ENCODE measurements at places on chromosomes 2 and 18. TPM values are rescaled to one million over a fixed set of nuclear protein-coding genes. Genes with fewer than 3 reads are reported as not detected.

NEB gene
- 32.5 TPM for total RNA-seq

DNA sequence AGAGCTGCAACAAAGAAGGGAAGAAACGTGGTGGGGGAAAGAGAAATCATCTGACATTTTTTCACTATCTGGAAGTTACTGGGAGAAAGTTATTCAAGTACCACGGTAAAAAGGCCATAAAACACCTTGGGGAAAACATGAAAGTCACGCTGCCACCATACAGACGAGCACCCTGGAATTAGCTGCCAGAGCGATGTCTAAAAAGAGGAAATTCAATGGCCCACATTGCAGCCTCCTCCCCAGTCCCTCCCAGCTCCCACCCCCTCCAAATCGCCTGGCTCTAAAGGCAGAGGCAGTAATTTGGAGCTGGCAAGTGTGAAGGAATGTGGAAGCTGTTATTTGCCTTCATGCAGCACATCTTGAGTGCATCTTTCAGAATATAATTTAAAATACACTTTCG is 192.0 kb downstream of the ALK start:
- no peak overlapping the region for H3K4me3 ChIP-seq
- DNase-seq: no peak
- H3K27ac ChIP-seq: no peak overlapping the region
- no peaks in the 10 kb centered on the region for H3K27me3 ChIP-seq

PFN4 gene
- not detected for total RNA-seq

LTBP1 gene
- 28.2 TPM for total RNA-seq

DNA sequence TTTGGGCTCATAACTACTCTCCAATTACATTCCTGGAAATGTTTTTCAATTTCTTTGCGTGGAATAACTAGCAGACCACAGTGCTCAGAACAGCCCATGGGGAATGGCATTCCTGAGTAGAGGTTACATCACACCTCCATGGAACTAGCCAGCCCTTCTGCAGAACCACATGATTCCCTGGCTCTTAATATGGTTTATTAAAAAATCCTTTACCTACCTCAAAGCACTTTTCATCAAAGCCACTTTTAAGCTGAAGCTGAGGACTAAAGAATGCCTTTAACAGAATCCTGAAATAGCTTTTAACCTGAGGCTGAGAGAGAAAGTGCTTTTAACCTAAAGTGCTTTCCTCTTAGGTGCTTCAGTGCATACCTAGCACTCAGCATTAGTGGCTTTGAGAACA is 376.3 kb downstream of the ARHGAP15 start:
- no peak for DNase-seq
- H3K36me3 ChIP-seq: no peaks in the 10 kb centered on the region
- no peaks in the 10 kb centered on the region for H3K27me3 ChIP-seq
- H3K4me3 ChIP-seq: no peak overlapping the region
- no peaks in the 10 kb centered on the region for H3K4me1 ChIP-seq

DNA sequence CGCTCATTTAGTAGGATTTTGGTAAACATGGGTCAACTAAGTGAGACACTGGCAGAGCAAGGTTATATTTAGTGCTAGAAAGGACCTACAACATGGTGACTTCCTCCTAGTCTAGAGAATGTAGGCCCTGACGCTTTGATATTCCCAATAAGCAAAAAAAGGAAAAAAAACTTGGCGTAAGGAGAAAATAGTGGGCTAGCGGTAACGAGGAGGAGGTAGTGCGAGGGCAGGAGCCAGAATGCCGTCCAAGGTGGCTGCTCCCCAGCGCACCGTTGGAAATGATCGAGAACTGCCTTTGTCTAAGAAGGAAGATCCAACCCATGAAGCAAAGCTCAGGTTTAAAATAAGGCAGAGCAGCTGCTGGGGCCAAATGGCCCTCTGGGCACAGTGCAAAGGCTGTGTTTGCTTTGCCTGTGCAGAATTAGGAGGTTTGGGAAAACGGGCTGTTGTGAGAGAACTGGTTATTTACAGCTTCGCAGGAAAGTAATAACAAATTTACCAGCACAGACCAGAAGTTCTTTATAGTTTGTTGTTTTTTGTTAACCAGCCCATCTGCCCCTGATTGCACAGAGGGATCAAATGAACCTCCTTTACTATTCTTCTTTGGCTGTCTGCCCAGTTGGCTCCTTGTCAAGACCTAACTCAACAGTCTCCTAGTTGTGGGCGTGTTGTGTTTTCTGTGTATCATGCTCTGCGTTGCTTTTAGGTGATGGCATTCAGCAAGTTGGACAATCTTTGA is 86.6 kb downstream of the ITGB1BP1 start:
- no peaks in the 10 kb centered on the region for H3K27me3 ChIP-seq
- DNase-seq: peak; percentile 31
- no peaks in the 10 kb centered on the region for H3K4me1 ChIP-seq
- H3K27ac ChIP-seq: no peak overlapping the region

- no peak overlapping the region for H3K27ac ChIP-seq
- H3K4me1 ChIP-seq: no peaks in the 10 kb centered on the region
- DNase-seq: no peak
- H3K27me3 ChIP-seq: no peaks in the 10 kb centered on the region
Measured at GRCh38 chr2:15133461-15133860, 427.7 kb downstream of the NBAS start.

CD8B2 gene
- total RNA-seq: not detected

- no peak for DNase-seq
- H3K27ac ChIP-seq: no peak overlapping the region
- H3K4me3 ChIP-seq: no peak overlapping the region
- H3K4me1 ChIP-seq: no peaks in the 10 kb centered on the region
- no peaks in the 10 kb centered on the region for H3K27me3 ChIP-seq
Measured at GRCh38 chr18:70554854-70555445, 266.1 kb downstream of the SOCS6 start.

STK16 gene
- total RNA-seq: 19.2 TPM

DNA sequence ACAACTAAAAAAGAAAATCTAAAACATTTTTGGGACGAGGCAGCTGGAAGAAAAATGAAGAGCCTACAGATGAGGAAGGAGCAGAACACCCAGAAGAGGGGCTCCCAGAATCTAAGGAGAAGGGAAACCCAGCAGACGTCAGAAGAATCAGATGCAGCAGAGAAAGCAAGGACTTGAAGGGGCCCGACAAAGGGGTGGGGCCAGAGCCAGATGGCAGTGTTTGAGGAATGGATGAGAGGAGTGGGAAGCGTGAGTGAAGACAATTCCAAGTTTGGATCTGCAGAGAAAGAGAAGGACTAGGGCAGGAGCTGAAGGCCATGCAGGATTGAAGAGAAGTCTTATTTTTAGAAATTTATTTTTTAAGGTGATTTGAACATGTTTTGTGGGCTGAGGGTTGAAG is 19.3 kb downstream of the PTMA start:
- no peaks in the 10 kb centered on the region for H3K4me1 ChIP-seq
- H3K36me3 ChIP-seq: no peaks in the 10 kb centered on the region
- no peak overlapping the region for H3K27ac ChIP-seq
- no peak for DNase-seq
- H3K27me3 ChIP-seq: no peaks in the 10 kb centered on the region

CAPN14 gene
- total RNA-seq: 0.11 TPM

- H3K36me3 ChIP-seq: no peaks in the 10 kb centered on the region
- no peak overlapping the region for H3K4me3 ChIP-seq
- no peak overlapping the region for H3K27ac ChIP-seq
- H3K4me1 ChIP-seq: no peaks in the 10 kb centered on the region
Measured at GRCh38 chr2:208999911-209000310, 423.9 kb upstream of the MAP2 start.

GRCh38 chr2:233487748-233488345 is 78.7 kb downstream of the USP40 start:
- H3K27me3 ChIP-seq: no peaks in the 10 kb centered on the region
- no peak overlapping the region for H3K4me3 ChIP-seq
- H3K36me3 ChIP-seq: peaks cover 59% of the 10 kb centered on the region
- peaks cover 21% of the 10 kb centered on the region for H3K4me1 ChIP-seq
- no peak overlapping the region for H3K27ac ChIP-seq

GRCh38 chr18:76453932-76454331 is 41.1 kb downstream of the ZNF516 start:
- DNase-seq: no peak
- no peak overlapping the region for H3K4me3 ChIP-seq
- no peak overlapping the region for H3K27ac ChIP-seq
- peaks cover 57% of the 10 kb centered on the region for H3K4me1 ChIP-seq
- no peaks in the 10 kb centered on the region for H3K36me3 ChIP-seq
- no peaks in the 10 kb centered on the region for H3K27me3 ChIP-seq

RASGRP3 gene
- 3.3 TPM for total RNA-seq

- H3K4me3 ChIP-seq: no peak overlapping the region
- H3K27ac ChIP-seq: no peak overlapping the region
- no peak for DNase-seq
Measured at GRCh38 chr2:97546711-97547110, 43.0 kb downstream of the ANKRD36B start.

BCL11A gene
- total RNA-seq: 3.9 TPM

GRCh38 chr2:231655488-231655887 is 52.8 kb upstream of the PTMA start:
- no peaks in the 10 kb centered on the region for H3K4me1 ChIP-seq
- H3K27ac ChIP-seq: no peak overlapping the region
- H3K36me3 ChIP-seq: no peaks in the 10 kb centered on the region

DNA sequence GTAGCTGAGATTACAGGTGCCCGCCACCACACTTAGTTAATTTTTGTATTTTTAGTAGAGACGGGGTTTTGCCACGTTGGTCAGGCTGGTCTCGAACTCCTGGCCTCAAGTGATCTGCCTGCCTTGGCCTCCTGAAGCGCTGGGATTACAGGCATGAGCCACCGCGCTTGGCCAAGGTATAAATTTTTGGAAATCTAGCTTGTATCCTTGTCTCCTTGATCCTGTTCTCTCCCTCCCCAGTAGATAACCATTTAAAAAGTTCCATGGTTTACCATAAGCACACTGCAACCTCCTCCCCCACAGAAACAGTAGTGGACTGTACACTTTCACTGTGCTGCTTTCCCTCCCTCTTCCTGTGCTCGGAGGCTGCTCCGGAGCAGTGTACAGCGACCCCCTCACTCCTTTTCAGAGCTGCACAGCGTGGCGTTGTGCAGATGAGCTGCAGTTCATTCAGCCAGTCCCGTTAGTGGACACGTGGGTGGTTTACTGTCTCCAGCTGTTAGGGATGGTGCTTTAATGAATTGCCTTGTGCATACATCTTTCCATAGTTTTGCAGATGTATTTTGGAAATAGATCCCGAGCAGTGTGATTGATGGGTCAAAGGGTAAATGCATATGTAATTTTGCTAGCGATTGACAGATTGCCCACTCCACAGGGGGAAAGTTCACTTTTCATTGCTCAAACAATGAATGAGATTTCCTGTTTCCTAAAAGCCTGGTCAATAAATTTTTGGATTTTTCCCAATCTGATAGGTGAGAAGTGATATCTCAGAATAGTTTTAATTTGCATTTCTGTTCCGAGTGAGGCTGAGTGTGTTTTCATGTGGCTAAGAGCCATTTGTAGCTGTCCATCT is 14.8 kb downstream of the ASB1 start:
- H3K36me3 ChIP-seq: no peaks in the 10 kb centered on the region
- no peak overlapping the region for H3K4me3 ChIP-seq
- no peaks in the 10 kb centered on the region for H3K27me3 ChIP-seq
- H3K27ac ChIP-seq: no peak overlapping the region

DNA sequence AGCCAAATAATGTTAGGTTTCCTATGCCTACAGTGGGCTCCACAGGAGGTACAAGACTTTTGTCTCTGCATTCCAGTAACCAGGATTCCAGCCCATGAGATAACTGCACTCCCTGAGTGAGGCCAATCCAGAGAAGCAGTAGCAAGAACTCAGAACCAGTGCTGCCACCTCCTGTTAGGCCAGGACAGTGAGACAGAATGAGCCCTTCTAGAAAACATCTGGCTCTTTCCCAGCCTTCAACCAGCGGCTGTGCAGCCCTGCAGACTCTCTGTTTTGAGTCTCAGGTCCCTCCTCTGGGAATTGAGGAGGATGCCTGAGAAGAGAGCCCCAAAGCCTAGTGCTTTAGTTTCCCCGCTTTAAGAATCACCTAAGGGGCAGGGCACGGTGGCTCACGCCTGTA is 44.2 kb downstream of the ARID5A start:
- H3K4me3 ChIP-seq: no peak overlapping the region
- no peak overlapping the region for H3K27ac ChIP-seq
- no peaks in the 10 kb centered on the region for H3K36me3 ChIP-seq
- no peaks in the 10 kb centered on the region for H3K4me1 ChIP-seq

CASP10 gene
- 8.3 TPM for total RNA-seq

CDH7 gene
- not detected for total RNA-seq

DNA sequence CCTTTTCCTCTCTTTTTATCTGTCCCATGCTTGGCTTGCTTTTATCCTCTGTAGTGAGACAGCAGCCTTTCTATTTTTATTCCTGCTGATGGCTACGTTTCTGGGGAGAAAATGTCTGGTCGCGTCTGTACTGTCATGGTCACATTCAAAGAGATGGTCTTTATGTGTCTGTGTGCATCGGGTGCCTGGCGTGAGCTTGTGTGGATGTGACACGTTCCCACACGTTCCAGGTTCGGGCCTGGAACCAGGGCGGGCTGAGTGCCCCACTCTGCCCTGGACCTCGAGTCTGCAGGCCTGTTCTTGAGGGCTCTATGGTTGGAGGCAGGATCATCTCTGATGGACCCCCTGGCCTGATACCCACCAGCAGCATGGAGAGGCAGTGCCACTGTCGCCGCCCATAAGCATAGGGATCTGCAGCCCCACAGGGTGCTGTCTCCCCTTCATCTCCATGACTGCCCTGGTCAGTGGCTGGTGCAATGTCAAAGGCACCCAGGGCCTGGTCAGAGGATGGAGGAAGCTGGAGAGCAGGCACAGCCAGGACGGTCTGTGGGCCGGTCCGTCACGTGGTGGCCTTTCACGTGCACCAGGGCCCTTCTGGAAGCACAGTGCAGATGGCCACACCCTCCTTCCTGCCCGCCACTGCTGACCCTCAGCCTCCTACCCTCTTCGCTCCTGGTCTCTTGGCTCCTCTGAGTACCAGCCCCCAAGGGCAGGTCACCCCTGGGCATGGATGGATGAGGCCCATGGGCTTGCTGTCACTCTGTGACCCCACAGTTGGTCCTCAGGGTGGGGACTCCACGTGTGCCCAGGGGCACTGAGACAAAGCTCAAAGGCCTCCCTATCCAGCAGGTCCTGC is 149.2 kb upstream of the TWIST2 start:
- no peak for DNase-seq
- no peaks in the 10 kb centered on the region for H3K36me3 ChIP-seq
- H3K27me3 ChIP-seq: no peaks in the 10 kb centered on the region
- H3K27ac ChIP-seq: no peak overlapping the region
- H3K4me1 ChIP-seq: no peaks in the 10 kb centered on the region

- no peaks in the 10 kb centered on the region for H3K36me3 ChIP-seq
- no peak for DNase-seq
- H3K4me1 ChIP-seq: no peaks in the 10 kb centered on the region
- H3K27ac ChIP-seq: no peak overlapping the region
Measured at GRCh38 chr2:173483137-173483536, 128.5 kb downstream of the CDCA7 start.

DNA sequence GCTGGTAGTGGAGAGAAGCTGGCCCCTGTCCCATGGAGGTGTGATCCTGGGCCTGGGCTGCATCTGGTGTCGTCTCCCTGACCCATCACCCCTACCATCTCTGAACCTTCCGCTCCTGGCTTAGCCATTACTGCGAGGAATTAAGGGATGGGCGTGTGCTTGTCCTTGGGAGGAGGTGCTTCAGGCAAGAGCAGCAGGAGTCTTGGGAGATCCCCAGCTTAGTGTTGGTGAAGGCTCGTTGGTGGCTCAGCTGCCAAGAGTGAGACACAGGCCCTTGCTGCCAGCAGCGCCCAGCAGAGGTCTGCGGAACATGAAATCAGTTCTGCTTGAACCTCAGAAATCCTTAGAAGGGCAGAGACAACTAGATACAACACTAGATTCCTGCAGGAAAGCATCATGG is 59.9 kb upstream of the TGFA start:
- no peaks in the 10 kb centered on the region for H3K4me1 ChIP-seq
- peaks cover 2% of the 10 kb centered on the region for H3K27me3 ChIP-seq
- H3K36me3 ChIP-seq: no peaks in the 10 kb centered on the region
- DNase-seq: no peak

Measured in adrenal gland (tissue), 19 donors.